ENCODE measurements at places on chromosomes 12 and 14.

DNA sequence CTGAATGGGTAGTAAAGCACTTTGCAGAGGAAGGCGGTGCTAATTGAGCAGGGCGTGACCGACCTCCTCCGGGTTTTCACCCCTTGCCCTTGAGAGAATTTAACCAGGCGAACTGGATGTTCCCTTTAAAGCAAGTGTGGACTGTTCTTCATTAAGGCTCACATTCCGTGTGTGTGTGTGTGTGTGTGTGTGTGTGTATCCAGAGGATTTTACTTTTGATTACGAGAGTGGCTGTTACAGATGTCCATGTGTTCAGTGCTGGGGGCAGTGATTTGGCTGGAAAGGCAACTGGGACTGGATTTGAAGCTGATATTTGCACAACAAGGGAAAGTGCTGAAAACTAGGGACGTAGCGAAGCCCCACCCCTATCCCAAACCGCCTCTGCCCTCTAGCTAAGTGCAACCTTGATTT, 2.2 kb downstream of the TMEM132C start:
- DNase-seq: no peak

- no peak for DNase-seq
These were observed 104.5 kb downstream of the TGFB3 start for GRCh38 chr14:75877292-75877691.

DNA sequence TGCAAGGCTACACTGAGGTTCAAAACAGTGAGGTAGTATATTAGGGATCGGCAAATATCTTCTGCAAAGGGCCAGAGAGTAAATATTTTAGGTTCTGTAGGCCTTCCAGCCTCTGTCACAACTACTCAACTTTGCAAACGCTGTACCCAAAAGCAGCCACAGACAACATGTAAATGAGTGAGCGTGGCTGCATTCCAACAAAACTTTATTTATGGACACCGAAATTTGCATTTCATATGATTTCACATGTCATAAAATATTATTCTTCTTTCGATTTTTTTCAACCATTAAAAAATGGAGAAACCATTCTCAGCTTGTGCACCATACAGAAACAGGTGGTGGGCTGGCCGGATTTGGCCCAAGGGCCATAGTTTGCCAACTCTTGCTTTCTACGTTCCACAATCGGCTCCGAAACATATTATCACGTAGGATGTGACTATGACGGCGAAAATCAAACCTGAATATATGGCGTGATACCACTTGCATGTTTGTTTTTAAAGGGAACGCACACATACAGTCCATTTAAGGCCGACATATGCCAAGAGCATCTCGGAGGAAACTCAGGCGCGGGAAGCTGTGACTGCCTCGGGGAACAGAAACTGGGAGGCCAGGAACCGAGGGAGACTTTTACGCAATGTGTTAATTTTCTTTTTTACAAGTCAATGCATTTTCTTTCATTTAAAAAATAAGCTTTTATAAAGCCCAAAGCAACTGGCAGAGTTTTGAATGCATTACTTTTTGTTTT, 7.1 kb downstream of the NCOR2 start:
- DNase-seq: no peak

- DNase-seq: no peak
These were observed 178.1 kb downstream of the SOX5 start for GRCh38 chr12:23771240-23771949.

- DNase-seq: no peak
These were observed 230.0 kb downstream of the ANO2 start for GRCh38 chr12:5715021-5715420.

- no peak for DNase-seq
These were observed 484 bp downstream of the ALKBH1 start for GRCh38 chr14:77707355-77707723.

- DNase-seq: no peak
These were observed 920.1 kb downstream of the FLRT2 start for GRCh38 chr14:86450085-86450484.

GRCh38 chr12:116194935-116195431, 82.5 kb downstream of the MED13L start:
- no peak for DNase-seq

GRCh38 chr12:34397591-34398365, 375.5 kb downstream of the ALG10 start:
- DNase-seq: no peak

DNA sequence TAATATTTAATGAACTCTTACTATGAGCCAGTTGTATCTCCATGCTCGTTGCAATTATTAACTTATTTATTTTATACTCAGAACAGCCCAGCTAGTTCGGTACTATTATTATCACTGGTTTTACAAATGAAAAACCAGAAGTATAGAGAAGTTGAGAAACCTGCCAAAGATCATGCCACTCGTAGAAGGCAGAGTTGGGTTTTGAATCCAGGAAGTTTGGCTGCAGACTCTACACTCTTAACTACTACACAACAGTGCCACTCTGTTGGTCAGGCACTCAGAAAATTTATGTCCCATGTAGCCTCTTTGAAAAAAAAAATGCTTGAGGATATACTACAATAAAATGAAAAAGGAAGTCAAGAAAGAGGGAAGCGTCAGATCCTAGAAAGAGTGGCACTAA, 71.5 kb upstream of the ARID2 start:
- DNase-seq: no peak

DNA sequence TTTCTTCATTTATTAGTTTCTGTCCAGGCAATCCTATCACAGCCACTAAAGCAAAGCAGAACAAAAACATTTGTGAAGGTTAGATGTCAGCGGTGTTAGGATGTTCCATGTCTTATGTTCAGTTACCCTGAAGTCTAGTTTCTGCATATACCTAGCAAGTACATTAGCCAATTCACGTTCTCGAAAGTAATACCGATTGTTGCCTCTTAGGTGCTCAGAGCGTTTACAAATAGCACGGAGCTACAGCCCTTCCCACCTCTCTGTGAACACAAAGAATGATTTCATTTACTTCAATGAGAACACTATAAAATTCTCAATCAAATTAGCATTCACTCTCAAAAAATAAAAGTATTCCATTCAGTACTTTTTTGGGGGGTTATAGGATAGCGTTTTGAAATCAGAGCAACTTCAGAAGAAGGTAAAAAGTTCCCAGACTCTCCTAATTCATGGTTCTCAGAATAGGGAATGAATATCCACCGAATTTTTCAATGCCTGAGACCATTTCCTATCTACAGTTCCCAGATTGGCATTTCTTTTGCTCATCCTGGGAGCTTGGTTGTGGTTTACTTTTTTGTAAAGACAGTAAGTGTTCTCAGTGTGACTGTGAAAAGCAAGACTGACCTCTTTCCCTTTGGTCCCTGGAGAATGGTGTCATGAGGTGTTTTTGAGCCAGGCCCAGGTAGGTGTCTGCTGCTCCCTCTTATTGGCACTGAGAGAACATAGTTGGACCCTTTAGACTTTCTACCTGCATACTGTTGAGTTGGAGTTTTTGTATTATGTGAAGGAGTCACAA, 488.0 kb upstream of the RGS6 start:
- no peak for DNase-seq

- DNase-seq: no peak
These were observed 6.1 kb downstream of the KRT4 start for GRCh38 chr12:52807544-52808470.

DNA sequence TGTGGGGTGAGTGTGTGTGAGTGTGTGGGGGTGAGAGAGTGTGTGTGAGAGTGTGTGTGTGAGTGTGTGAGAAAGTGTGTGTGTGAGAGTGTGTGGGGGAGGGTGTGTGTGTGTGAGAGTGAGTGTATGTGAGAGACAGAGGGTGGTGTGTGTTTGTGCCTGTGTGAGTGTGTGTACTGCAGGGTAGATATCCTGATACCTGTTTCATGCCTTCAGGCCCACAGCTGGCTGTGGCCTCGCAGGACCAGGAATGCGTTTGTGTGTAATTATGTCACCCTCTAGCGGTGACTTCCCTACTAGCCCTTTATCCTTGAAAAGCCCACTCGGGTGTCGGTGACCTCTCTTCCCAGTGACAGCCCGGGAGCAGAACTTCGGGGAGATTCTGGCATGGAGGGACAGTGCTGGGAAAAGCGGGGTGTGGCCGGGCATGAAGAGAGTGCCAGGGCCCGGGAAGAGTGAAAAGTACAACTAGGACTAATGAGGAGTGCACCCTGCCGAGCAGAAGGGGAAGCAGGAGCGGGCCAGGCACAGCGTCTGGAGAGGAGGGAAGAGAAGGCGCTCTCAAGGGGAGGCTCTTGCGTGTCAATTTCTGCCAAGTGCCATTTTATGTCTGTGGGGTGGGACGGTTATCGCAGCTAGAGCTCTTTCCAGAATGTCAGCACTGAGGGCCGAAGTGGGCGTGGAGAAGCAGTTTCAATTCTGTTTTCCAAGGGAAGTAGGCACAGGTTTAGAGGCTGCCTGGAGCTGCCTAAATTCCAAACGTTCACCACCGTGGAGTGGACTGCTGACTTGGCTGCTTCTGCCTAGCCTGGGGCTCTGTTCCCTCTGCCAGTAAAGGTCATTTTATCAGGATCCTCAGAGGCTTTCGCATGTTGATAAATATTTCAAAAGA, 11.0 kb upstream of the FBXL14 start:
- no peak for DNase-seq

All from iPS DF 19.7 (cell line).